Activated CD4-positive, CD25-positive, alpha-beta regulatory T cell treated with anti-CD3 and anti-CD28 coated beads, Interleukin-2, amount 50 U/mL, for 16 hours (primary cell): ENCODE measurements at places on chromosomes 12 and 14.

GRCh38 chr12:90995010-90995409 lies 9.8 kb downstream of the EPYC start:
- DNase-seq, result no peak

DNA sequence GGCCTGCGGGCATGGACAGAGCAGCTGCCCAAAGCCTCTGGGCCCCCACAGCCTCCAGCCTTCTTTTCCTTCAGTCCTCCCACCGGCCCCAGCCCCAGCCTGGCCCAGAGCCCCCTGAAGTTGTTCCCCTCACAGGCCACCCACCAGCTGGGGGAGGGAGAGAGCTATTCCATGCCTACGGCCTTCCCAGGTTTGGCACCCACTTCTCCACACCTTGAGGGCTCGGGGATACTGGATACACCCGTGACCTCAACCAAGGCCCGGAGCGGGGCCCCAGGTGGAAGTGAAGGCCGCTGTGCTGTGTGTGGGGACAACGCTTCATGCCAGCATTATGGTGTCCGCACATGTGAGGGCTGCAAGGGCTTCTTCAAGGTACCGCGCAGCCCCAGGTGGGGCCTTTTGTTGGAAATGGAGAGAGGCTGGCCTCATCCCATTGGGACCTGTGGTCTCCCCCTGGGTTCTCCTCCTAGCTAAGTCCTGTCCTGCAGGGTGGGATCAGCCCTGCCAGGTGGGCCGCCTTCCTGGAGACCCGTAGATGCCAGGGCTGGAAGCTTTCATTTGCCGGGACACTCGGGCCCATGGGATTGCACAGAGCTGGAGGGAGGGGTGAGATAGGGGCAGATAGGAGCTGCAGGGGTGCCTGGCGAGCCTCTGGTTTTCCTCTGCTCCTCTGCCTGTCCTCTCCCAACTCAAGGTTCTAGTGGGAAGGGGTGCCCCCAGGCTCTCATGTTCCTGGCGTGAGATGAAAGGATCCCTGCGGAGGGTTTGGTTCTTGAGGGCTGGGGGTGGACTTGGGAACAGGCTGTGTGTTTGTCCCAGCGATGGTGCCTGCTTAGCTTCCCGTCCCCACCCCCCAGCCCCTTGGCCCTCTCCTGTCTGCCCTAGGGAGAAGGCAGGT lies 3.8 kb downstream of the NR4A1 start:
- no peak for DNase-seq

- no peak for DNase-seq
Measured at GRCh38 chr14:24818058-24818822, 184.2 kb upstream of the GZMB start.

GRCh38 chr12:39575498-39575875 lies 44.1 kb downstream of the ABCD2 start:
- DNase-seq, result no peak

- no peak for DNase-seq
Measured at GRCh38 chr12:29148596-29148910, 525 bp upstream of the FAR2 start.

DNA sequence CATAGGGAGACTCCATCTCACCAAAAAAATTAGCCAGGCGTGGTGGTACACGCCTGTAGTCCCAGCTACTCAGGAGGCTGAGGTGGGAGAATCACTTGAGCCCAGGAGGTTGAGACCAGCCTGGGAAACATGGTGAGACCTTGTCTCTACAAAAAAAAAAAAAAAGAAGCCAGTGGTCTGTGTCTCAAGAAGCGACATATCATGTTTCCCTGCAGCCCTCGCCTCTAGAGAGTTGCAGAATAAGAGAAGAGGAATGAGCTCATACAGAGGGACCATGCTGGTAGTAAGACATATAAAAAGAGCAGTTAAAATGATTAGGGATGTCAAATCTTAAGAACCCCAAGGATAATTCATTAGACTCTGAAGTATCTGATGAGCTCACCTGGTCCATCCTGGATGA lies 39.4 kb upstream of the BICDL1 start:
- no peak for DNase-seq
